NCI-H2107 (cell line): ENCODE measurements at places on chromosomes 1 and 21.
A peak's percentile ranks its signal among the peaks of the same experiment; 100 is the strongest.

- DNase-seq, result no peak
These were observed 9.6 kb upstream of the ECE1 start for GRCh38 chr1:21299780-21300395.

- DNase-seq, result no peak
These were observed 28.5 kb upstream of the TMEM200B start for GRCh38 chr1:29152046-29152805.

DNA sequence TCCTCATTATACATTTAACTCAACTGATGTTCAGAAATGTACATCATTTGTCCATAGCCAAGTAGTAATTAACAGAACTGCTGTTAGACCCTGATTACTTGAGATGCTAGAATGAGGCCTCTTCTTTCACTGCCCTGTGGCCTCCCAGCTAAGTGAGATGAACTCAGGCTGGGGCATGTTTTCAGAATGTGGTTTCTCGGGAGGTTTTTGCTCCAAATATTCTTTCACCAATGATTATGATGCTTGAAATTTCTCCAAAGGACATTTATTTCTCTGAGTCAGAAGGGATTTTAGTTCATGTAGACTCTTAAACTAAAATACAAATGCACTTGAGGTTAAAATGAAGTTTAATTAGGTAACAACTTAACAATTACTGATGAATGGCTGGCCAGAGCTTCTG, 34.6 kb upstream of the ADAMTS5 start:
- no peak for DNase-seq

GRCh38 chr1:203629016-203629506, 2.4 kb downstream of the ATP2B4 start:
- DNase-seq, result no peak

DNA sequence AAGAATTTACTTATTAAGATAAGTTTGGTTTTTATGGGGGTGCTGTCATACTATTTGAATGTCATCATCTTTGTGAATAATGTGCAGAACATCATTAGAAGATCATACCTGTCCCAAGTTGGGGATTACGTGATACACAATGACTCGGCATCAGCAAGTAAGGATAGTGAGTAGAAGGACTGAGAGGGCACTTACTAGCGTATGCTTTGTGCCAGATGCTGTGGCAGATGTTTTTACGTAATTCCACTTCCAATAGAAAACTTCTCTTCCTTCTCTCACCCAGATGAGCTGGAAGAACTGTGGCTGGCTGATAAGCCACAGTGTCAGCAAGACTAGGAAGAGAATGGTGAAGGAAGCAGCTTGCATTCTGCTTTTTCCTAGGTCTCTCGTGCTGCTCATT, 28.1 kb upstream of the TGFB2 start:
- no peak for DNase-seq

DNA sequence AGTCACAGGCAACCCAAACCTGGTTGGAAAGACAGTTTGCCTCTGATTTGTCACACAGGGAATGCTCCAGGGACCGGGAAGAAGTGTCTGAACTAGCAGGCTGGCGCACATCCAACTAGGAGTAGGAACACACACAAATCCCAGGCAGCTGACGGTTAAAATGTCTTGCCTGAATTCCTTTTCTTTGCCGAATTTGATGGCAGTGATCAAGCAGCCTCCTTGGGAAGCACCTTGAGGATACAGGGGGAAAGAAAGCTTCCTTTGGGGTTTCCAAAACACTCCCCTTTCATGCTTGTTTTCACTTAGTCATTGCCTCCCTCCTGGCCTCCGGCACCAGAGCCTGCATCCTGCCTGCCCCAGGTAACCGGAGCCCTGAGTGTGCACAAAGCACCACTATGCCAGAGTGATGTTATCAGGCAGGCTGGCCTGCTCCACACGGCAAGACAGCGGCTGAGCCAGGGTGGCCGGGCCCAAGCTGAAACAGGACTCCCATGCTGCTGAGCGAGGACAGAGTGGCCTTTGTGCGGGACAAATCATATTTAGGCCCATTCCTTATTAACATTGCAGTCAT, 193.8 kb downstream of the LMX1A start:
- peak; percentile 84 for DNase-seq

GRCh38 chr1:200991097-200991614, 32.4 kb downstream of the KIF21B start:
- no peak for DNase-seq

DNA sequence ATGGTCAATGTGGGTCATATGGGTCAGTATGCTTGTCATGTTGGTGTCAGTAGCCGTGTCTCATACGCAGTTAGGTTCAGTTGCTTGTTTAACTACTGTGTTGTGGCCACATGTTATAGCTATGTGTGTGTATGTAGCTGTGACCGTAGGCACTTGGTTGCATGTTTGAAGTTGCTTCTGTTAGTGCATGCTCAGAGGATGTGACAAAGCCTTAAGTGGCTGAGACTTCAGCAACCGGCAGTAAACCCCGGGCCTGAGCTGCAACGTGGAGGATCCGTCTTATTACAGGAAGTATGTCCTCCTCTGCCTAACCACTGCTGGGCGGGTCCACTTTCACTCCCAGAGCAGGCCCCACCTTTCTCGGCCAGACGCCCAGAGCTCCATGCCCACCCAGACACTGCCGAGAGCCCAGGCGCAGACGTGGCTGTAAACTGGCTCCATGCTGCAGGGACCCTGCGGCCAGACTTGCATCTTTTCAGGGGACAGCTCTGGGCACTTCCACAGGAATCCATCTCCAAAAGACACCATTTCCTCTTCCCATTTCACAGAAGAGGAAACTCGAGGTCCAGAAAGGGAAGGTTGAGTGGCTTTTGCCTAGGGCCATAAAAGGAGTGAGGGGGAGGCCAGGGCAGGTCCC, 2.2 kb downstream of the TCEA3 start:
- no peak for DNase-seq

DNA sequence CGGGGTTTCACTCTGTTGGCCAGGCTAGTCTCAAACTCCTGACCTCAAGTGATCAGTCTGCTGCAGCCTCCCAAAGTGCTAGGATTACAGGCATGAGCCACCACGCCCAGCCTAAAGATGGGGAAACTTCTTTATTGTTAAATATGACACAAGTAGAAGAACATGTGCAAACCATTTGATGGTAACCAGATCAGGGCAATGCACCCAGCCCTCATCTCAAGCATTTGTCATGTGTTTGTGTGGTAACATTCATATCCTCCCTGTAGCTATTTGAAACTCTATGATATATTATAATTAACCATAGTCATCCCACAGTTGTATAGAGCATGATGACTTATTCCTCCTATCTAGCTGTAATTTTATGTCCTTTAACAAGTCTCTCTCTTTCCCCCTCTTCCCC, 119.5 kb upstream of the TMPRSS2 start:
- DNase-seq, result no peak

GRCh38 chr1:58739856-58740466, 40.1 kb upstream of the MYSM1 start:
- DNase-seq, result peak; percentile 78

DNA sequence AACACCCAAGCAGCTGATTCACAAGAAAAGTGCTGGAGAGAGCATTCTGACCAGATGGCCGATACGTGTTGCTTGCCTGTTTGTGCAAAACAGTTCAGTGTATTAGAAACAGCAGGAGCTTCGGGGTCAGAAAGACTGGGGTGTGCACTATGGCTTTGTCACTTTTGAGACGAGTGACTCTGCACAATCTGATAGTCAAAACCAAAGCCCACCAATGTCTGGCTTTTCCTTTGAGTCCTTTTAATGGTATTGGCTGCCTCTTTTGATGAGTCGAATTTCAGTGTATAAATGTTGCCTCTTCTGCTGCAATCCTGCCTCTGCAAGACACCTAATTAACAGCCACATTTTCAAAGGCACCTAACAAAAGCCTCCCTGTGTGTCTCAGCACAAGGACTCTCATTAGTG, 444.6 kb downstream of the AJAP1 start:
- DNase-seq, result no peak

DNA sequence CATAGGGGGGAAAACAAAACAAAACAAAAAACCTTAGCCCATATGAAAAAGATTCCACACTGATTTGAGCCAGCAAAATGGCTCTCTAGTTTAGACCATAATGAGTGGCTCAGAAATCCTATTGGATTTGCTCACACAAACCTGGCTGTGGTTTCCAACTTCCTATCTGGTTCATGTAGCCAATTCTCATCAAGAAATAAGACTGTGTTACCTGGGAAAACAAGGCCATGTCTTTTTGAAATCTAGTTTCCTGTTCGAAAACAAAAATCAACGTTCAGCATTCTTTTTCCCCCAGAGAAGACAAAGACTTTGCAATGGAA, 69.2 kb downstream of the TBX15 start:
- DNase-seq, result no peak

- DNase-seq, result no peak
These were observed 188.1 kb downstream of the ST6GALNAC3 start for GRCh38 chr1:76262601-76263000.

DNA sequence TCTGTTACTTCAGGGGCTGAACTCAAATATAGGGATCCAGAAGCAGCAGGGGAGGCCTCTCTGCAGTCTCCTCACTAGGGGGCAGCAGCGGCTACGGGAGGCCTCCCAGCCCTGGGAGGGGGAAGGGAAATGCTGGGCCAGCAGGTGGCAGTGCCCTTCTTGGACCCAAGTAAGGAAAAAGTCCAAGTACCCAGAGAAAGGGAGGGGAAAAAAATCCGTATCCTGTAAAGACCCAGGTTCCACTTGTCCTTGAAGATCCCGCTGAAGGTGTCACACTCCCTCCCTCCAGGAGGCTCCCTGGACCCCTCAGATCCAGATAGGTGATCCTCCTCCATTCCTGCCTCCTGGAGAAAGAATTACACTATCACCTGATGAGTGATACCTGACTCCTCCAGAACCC, 14.1 kb upstream of the NUAK2 start:
- DNase-seq, result peak; percentile 63

DNA sequence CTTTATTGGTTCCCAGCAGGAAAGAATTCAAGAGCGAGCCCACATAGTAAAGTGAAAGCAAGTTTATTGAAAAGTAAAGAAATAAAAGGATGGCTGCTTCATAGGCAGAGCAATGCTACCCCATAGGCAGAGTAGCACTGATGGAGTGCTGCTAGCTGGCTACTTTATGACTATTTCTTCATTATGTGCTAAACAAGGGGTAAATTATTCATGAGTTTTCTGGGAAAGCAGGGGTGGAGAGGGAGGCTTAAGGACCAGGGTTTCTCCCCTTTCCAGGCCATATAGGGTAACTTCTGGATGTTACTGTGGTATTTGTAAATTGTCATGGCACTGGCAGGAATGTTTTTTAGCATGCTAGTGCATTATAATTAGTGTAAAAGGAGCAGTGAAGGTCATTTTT, 1271.4 kb downstream of the KCNT2 start:
- DNase-seq, result no peak

DNA sequence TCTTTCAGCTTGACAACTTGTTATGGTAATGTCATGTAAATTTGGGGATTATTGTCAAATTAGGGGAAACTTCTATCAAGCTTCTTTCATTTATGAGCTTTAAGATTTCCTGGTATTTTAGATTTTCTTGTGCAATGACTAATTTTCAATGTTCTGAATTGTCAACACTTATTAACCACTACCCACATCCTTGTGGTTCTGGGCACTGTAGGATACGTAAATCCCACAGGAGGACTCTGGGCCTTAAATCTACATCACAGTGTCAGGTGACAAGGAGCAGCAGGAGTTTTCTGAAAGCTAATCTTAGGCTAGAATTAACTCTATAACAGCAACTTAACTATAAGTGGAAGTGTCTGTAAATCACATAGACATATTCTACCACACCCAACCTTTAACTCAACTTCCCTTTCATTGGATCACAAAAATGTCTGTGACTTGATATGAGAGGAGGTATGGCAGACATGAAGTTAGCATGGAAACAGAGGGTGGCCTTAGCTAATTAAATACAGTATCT, 397.7 kb downstream of the HLX start:
- peak; percentile 35 for DNase-seq

DNA sequence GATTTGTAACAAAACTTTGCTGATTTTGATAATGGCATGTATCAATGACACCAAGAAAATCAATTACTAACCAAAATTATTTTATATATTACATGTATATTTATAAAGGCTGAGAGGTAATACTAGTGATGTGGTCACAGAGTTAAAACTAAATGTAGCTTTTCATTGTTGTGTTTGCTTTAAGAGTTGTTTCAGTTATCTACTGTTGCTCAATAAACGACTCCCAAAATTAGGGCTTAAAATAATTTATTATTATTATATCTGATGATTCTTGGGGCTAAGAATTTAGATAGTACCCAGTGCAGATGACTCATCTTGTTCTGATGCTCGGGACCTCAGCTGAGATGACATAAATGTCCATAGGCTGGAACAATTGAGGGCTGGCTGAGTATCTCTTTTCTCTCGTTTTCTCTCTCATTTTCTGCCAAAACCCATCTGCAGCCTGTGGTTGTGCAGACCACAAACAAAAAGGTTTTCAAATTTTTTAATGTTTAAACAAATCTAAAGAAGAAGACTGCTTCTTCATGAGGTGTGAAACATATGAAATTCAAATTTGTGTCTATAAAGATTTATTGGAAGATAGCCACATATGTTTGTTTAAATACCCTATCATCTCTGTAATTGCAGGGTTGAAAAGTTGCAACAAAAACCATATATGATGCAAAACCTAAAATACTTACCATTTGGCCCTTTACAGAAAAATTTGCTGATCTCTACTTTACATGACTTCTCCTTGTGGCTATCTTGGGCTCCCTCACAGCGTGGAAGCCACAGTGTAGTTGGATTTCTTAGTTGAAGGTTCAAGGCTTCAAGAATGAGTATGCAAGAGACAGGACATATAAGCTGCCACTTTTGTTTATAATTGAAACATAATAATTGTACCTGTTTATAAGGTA, 14.8 kb upstream of the PTPRC start:
- DNase-seq, result no peak

- DNase-seq, result no peak
These were observed 5.1 kb upstream of the OLIG1 start for GRCh38 chr21:33064623-33065390.

GRCh38 chr1:182113879-182114626, 52.5 kb upstream of the ZNF648 start:
- peak; percentile 37 for DNase-seq

GRCh38 chr1:119431836-119432235, 16.9 kb downstream of the HSD3B2 start:
- DNase-seq, result no peak

DNA sequence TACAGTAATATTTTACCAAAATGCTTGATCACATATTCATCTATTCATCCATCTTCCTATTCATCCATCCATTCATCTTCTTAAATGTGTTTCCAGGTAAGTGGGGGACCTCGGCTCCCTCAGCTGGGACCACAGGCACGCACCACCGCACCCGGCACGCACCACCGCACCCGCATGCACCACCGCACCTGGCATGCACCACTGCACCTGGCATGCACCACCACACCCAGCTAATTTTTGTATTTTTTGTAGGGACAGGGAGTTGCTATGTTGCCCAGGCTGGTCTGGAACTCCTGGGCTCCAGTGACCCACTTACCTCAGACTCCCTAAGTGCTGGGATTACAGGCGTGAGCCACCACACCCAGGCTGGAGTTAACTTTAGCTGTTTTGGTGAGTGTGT, 21.2 kb downstream of the ACTRT2 start:
- no peak for DNase-seq

DNA sequence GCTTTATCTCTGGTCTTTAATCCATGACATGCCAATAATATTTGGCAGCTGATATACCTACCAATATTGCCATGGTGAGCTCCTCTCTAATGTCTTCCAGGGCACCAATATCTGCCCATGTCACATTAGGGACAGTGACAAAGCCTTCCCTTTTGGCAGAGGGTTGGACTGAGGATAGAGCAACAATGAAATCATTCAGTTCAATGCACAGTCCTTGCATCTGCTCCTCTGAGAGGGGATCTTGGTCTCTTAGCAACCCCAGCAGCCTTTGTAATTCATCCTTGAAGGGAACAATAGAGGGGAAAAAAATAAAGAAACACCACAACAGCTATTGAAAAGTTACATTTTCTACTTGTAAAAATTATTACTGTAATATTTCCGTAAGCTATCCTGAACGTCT, 42.3 kb downstream of the NVL start:
- DNase-seq, result no peak

- DNase-seq, result no peak
These were observed 956 bp downstream of the URB2 start for GRCh38 chr1:229627003-229627402.
